ENCODE measurements at places on chromosomes 5 and 9.

GRCh38 chr9:123927625-123928532 lies 2.0 kb downstream of the DENND1A start:
- no peak for DNase-seq

GRCh38 chr5:180553530-180553929 lies 37.8 kb downstream of the SCGB3A1 start:
- no peak for DNase-seq

GRCh38 chr5:180007582-180007981 lies 64.0 kb downstream of the RNF130 start:
- DNase-seq = no peak

GRCh38 chr9:71806901-71807307 lies 38.6 kb upstream of the CEMIP2 start:
- DNase-seq = peak; percentile 67

GRCh38 chr5:140566665-140567064 lies 2.0 kb downstream of the SLC35A4 start:
- no peak for DNase-seq

DNA sequence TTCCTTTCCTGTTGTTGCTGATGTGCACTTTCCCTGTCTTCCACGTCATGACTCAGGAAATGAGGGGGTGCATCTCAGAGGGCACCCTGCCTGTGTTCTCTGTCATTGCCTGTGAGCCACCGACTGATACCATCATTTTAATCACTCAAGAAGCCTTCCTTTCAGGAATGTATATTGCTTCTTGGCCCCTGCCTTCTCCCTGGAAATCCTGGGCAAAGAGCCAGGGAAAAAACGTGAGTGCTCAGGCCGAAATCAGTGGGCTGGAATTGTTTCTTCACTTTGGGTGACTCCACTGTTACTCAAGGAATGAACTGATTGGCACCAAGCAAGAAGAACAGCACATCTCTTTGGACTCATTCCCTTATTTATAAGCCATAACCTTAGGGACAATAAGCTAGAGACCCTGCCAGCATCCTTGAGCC lies 126.1 kb downstream of the SNX18 start:
- DNase-seq = no peak

- no peak for DNase-seq
These were observed 172.5 kb upstream of the OTULINL start for GRCh38 chr5:14408969-14409586.

- DNase-seq = no peak
These were observed 40.9 kb upstream of the GLDC start for GRCh38 chr9:6686396-6686795.

- no peak for DNase-seq
These were observed 30.9 kb downstream of the CDO1 start for GRCh38 chr5:115785381-115786065.

DNA sequence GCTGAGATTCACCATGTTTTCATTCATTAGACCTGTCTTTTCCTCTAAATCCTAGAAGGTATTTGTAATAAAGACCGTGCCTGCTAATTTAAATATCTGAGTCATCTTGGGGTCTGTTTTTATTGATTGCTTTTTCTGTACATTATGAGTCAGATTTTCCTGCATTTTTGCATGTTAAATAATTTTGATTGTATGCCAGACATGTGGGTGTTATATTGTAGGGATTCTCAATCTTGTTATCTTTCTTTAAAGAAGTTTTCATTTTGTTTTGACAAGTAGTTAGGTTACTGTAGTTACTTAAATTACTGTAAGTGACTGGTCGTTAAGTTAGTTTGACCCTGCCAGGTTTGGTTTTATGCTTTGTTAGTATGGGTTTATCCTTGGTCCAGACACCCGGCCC lies 35.1 kb downstream of the EXOSC2 start:
- no peak for DNase-seq

GRCh38 chr9:15135164-15135792 lies 171.7 kb downstream of the TTC39B start:
- peak; percentile 45 for DNase-seq

DNA sequence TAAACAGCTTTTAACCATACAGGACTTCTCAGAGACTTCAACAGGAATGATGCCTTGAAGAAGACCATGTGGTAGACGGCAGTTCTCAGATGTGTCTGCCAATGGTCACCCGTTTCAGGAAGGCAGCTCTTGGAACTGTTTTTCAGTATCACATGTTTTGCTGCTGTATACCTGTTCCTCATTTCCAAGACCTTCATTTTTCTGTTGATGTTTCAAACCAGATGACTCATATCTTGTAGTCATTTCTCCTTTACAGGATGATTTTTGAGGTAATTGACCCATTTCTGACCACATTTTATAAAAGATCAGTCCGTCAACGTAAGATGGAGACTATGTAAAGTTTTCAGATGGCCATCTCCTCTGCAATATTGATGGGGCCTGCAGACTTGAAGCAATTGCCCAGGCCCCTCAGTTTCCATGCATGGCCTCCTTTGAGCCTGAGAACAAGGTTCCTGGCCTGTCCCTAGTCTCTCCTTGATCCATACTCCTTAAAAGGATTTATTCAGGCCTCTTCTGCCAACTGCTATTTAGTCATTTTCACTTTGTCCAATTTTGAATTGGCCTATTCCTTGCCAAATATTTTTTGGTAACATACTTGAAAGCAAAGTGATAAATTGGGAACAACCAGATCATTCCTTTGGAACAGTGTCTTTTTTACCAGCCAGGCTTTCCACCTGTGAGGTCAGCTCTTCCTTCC lies 128.6 kb downstream of the PDZD2 start:
- DNase-seq = no peak

GRCh38 chr5:114430532-114430931 lies 68.7 kb downstream of the KCNN2 start:
- no peak for DNase-seq

DNA sequence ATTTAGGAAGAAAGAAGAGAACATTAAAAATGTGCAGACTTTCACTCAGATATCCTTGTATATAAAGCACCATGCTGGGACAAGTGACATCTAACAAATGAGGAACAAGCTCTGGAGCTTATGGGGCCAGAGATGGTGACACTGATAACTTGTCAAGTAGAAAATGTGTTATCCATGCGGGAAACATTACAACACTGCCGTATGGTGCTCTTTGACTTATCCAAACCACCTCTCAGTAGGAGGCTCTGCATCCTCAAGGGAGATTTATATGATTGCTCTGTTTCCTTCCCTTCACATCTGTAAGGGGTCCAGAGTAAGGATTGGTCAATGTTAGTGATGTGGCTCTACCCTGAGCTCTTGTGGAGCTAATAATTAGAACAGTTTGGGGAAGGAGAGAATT lies 23.5 kb downstream of the KCTD16 start:
- DNase-seq = no peak

- DNase-seq = no peak
These were observed 104.0 kb downstream of the PARP8 start for GRCh38 chr5:50770441-50770840.

All from activated CD4-positive, alpha-beta T cell treated with anti-CD3 and anti-CD28 coated beads for 48 hours (primary cell).